ENCODE measurements at places on chromosomes 2 and 18.

DNA sequence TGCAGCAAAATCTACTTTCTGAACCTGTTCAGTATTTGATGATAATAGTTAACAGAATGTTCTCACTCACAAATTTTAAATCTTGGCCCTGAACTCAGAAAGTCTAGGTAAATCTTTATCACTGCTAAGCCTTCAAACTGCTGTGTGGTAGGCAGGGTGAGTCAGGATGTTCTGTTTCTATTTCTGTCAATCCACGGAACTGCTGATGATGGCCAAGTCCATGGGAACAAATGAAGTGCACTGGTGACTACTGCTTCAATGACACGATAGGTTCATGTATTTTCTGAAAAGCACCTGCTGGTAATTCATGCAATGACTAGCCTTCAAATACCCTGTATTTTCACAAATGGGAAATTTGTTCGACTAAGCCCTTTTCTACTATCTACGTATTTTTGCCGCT is 14.2 kb downstream of the NIFK start:
- DNase-seq, result peak; percentile 42

DNA sequence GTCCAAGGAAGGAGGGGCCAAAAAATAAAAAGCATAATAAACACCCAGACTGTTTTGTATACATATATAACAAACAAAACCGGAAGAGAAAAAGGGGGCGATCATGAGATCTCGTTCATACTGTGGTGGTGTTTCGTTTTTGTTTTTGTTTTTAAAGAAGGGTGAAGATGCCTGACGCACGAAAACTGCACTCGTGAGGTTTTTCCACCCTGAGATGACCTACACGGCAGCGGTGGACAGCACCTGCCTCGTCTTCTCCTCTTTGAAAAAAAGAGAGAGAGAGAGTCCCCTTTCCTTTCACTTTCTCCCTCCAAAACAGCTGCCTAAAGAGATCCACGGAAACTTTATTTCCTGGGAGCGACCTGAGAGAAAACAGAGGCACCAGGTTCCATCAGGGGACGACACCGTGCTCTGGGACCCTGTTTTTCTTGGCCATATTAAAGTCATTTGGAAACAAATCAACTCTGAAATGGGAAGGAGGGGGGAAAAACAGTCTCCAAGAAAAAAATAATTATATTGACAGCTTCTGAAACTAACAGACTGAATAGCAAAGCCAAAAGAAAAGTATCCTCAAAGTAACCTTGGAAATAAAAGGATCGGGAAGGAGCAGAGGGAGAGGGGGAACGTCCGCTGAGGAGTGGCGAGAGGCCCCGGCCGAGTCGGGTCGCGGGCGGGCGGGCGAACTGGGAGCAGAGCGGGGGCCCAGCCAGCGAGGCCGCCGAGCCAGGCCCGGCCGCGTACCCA is 3.5 kb downstream of the POU3F3 start:
- DNase-seq, result no peak

DNA sequence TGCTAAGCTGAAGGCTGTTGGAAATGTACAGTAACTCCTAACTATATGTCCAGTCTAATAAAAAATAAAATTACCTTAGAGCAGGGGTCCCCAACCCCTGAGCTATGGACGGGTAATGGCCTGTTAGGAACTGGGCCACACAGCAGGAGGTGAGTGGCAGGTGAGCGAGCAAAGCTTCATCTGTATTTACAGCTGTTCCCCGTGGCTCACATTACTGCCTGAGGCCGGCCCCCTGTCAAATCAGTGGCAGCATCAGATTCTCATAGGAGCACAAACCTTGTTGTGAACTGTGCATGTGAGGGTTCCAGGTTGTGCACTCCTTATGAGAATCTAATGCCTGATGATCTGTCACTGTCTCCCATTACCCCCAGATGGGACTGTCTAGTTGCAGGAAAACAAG is 73.1 kb upstream of the CXCR4 start:
- DNase-seq, result no peak

GRCh38 chr2:75007819-75008218 is 49.4 kb downstream of the POLE4 start:
- no peak for DNase-seq

DNA sequence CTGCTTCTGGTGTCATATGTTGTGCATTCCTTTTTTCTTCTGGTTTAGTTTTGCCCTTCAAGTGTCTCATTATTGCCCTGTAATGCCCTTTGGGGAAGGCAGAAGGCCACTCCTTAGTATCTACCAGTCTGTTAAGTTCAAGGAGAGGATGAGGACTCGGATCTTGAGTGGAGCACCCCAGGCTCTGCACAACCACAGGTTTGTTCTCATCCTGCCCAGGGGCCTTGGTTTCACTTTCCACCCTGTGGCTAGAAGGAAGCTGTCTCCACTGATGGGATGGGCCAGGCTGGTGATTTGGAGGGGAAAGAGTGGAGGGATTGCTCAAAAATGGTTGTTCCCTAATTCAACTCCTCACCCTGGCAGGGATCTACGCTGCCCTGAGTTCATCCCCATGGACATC is 30.2 kb upstream of the RAB11FIP5 start:
- no peak for DNase-seq

DNA sequence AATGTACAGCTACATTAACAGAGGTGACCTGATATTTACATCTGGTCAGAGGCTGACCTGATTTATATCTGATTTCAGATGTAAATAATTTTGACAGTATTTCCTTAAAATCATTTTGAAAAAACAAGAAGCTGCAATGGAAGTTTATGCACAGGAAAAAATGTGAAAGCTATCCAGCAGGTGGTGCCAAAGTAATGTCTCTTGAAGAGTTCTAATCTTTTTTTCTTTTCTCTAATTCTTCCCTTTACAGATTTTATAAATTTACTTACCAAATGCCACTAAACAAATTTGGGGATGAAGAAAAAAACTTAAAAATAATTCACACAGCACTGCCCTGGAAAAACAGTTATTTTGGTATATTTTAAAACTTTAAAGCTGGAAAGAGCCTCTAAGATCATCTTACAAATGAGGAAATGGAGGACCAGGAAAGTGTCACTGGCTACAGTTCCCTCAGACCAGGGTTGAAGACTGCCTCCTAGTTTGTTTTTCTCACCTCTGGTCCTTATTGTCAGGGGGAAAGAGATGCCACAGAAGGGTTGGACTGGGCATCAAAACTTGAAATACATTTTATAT is 16.4 kb upstream of the FBLN7 start:
- DNase-seq, result no peak

GRCh38 chr2:17470855-17471641 is 47.2 kb downstream of the RAD51AP2 start:
- DNase-seq, result no peak

- no peak for DNase-seq
Measured at GRCh38 chr18:59432803-59433597, 73.9 kb upstream of the LMAN1 start.

DNA sequence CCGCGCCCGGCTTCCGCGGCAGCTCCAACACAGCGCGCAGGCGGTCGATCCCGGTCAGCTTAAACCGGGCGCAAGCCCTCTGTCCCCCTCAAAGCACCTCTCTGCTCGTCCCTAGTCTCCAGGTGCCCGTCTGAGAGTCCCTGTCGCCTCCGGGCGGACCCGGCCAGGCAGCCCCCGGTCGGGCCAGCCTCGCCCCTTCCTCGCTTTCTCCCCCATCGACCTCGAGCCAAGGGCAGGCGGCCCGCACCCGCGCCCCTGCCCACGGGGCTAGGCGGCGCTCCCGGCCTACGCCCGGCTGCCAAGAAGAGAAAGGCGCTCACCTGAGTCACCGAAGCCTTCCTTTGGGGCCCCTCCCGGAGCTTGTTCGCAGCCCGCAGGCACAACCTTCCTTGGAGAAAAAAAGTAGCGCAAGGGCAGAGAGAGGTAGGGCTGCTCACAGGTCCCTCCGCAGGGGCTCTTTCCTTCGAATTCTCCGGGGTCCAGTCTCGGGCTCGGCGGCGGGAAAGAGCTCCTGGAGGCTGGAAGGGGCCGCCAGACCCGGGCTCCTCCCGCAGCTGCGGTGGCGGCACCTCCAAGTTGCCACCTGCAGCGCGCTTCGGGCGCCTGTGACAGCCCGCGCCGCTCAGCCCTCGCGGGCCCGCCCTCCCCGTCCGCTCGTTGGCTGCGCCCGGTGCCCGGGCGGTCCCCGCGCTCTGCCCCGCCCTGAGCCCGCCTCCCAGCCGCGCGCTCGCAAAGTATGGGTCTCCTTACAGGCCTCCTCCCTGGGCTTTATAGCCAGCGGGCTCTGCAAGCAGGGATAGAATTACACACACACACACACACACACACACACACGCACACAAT is 86.5 kb upstream of the EPB41L3 start:
- peak; percentile 78 for DNase-seq

- DNase-seq, result peak; percentile 28
Measured at GRCh38 chr2:61993422-61994024, 88.0 kb downstream of the COMMD1 start.

DNA sequence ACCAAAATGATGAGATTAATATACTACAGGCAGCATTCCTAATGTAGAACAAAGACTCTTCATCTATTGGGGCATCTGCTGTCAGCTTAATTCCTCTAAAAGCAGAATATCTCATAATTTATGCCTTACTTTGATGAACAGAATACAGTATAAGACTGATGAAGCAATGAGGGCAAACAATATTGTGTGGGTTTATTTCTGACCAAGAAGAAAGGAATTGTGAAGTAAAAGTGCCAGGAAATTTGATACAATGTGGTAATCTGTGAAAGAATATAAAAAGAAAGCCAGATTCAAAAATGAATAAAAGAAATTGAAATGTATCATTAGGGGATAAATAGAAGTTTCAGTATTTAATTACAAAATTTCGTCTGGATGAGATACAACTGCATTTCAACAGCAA is 78.8 kb upstream of the TTC21B start:
- DNase-seq, result no peak

DNA sequence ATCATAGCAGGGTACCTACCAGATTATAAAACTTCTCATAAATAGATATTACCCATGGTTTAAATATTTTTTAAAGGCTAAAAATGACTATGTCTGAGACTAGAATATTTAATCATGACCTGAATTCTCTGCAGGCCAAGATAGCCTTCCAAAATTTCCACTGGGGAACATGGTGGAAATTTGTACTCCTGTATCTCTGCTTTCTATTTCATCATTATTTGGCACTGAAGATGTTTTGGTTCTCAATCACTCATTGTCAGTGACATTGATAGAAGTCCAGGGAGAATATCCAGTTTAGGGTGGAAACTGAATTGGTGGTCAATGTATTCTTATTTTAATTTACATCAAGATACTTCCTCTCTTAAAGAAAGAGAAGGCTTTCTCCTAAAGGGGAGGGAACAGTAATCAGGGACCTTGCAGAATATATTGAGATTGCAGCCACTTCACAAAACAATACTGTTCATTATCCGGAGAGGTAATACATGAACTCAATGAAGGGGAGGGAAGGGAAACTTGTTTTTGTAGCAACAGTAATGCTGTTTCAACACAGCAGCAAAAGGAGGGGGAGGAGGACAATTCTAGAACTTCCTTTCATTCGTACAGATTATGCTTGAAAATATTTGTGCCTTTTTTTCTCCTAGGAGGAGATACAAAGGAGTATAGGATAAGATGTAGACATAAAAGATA is 34.1 kb downstream of the EEF1B2 start:
- no peak for DNase-seq

- DNase-seq, result no peak
Measured at GRCh38 chr2:175755169-175755568, 246.9 kb downstream of the LNPK start.

DNA sequence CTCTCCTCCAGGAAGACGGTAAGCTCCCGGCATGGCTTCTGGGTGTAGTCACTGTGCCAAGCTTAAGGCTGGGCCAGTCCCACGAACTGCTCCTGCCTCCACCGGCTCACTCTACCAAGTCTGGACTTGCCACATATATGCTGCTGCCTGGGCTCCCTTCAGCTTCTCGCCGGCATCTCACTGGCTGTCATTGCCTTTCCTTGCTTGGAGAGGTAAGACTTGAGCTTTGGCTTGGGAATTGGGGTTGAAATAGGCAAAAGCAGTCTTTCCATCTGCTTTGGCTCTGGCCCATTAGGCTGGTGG is 481.0 kb downstream of the TGIF1 start:
- no peak for DNase-seq

DNA sequence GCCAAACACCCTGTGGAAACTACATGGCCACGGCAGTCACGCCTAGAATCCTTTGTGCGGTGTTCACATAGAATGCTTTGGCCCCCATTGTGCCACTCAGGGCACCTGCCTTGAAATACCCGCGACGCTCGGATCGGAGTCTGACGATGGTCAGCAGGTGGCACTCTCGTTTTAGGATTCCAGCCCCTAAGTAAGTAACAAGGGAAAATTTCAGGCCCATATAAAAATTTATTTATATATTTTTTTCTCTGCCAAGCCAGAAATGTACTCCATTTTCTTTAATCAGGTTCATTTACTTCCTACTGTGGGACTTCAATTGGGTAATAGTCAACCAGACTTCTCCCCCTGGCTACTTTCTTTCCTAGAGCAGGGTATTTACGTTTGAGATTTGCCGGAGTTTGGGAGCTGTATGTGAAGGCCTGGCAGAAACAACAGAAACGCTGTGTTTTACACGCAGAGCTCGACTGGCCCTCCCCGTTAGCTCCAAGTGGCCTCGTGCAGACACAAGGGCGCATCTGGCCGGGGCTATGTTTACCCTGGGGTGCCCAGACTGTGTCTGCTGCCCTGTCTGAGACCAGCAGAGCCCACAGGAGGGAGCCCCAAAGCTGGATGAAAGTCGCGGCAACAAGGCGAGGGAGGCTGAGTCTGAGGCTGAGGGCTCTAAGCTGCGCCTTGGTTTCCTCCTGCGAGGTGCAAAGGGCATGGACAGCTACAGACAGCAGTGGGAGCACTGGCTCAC is 41.6 kb downstream of the LRRC30 start:
- peak; percentile 67 for DNase-seq

DNA sequence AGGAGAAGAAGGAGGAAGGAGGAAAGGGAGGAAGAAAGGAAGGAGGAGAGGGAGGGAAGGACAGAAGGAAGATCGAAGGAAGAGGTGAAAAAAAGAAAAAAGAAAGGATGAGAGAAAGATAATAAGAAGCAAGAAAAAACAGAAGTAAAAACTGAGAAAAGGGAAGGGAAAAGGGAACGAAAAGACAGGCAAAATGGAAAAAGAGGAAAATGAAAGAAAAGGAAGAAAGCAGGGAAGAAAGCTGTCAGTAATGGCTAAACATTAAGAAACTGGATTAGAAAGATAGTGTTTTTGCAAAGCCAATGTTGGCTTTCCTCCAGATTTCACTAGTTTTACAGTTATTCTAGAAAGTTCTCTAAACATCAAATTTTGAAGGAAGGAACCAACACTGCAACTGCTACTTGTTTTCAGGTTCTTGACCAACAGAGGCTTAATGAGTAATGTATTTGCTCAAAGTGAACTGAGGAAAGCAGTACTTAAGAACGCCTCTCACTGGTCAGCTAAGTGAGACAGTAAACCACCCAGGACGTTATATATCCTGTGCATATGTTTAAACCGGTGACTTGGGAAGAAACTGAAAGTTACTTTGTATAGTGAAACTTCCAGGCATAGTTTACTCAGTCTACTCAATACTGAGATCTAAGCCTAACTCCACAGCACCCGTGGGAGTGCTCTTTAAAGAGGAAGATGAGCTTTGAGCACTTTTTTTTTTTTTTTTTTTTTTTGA is 286.2 kb upstream of the TRIB2 start:
- DNase-seq, result no peak

Measured in adrenal gland (tissue), 19 donors.